ENCODE measurements at places on chromosomes 5 and 9.

DNA sequence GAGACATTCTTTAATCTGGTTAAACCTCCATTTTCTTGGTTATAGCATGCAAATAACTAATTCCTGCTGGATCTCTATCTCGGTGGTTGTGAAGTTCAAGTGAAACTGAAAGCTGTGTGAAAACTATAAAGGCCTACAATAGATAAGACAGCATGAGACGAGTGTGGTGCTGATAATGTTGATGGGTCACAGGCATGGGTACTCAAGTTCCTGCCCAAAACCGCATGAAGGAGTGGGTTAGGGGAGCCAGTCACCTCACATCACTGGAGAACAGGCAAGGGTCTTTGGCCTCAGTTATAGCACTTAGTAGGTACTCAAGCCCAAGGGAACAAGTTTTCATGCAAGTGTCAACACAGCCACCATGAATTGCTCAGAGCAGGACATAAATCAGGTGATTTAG lies 16.7 kb downstream of the HMHB1 start:
- DNase-seq = no peak

GRCh38 chr9:26483991-26484390 lies 408.6 kb downstream of the CAAP1 start:
- no peak for DNase-seq

- DNase-seq = no peak
Observed at GRCh38 chr9:77798140-77798539, 150.0 kb upstream of the GNA14 start.

DNA sequence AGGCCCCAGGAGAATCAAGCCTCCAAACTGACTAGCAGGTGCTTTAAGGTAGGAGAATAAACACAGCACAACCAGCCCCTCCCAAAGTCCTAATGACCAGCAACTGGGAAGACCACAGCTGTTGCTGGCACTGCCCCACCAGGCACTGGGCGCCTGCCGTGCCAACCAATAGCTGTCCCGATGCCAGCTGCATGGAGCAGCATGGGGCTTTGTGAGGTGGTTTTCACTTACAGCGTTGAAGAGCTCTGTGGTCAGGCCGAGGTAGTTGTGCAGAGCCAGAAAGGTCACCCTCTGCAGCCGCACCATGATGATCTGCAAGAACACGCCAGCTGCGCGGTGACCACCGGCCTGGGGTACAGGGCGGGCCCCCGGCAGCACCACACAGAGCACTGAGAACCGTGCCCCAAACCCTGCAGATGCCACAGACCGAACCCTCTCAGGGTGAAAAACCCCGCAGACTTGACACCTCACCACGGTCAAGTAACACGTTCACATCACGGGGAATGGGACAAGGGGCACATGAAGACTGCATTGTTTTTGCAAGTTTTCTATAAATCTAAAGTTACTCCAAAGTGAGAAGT lies 28.7 kb downstream of the PNPLA7 start:
- DNase-seq = no peak

- no peak for DNase-seq
Observed at GRCh38 chr5:54741711-54742110, 224.2 kb downstream of the SNX18 start.
